PC-3 (cell line): ENCODE measurements at places on chromosomes 4 and X.

- no peak for DNase-seq
These were observed at the start of gene GCNA for GRCh38 chrX:71578253-71579135. GCNA (plus strand) TSS chrX:71578437; CDS start chrX:71580822, 2,385 bp downstream.

DNA sequence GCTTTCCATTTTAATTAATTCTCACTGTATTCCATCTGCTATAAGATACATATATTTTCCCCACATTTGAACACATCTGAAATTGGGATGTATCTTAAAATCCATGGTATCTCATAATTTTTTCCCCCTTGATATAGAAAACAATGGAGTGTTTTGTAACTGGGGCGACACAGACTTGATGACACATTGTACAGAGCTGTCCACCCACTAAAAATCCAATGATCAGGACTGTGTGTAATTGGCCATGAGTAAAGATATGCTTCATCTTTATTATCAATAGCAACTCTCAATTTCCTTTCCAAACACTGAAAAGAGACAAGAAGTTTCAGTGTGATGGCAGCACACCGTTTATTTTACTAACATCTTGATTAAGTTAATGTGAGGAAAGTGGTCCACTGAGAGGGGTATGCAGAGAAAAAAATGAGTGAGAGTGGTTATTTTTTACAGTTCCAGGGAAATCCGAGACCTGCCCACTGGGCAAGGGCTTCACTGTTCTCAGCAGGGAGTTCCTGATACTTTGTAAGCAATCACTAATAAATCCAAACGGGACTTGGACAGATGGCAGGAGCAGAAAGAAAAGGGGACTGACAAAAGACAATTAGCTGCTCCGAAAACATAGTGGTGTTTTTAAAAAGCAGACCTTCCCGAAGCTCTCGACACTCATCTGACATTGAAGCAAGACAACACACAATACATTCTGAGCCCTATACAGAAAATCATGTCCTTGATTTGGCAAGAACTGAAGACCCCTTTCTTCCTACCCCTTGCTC, 149.4 kb downstream of the TSPAN5 start:
- no peak for DNase-seq

- DNase-seq = peak; percentile 77
These were observed 69.0 kb downstream of the MRPL1 start for GRCh38 chr4:77931452-77932135.

DNA sequence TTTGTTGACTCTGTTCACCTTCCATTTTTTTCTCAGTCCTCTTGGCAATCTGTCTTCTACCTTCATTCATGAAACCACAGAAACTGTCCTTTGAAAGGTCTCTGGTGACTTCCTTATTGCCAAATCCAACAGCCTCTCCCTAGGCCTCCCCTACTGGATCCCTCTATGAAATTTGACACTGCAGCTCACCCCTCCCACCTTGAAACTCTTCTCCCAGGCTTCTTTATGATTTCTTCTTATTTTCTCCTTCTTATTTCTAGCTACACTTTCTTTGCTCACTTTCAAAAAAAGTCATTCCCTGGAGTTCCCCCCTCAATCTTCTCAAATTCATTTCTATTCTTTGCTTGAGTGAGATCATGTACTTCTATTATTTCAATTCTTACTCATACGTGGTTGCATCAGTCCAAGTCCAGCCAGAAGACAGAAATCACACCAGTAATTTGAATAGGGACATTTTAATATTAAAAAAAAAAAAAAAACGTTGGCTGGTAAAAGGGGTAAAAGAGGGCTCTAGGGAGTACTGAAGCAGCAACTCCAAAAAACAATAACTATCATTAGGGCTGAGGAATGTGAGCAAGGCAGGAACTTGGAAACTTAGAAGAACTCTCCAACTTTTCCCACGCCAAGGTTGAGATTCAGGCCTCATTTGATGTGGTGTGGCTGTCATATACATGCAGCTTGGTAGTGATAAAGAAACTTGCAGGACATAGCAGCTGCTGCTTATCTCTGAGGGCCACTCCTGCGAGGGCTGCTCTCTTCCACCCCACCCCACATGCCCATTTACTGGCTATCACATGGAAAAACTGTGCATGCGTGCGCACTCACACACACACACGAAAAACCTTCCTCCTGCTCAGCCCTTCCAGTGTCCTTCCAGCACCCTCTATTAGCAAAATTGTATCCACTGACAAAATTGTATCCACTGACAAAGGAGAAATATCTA, 169.8 kb upstream of the GALNT7 start:
- DNase-seq = peak; percentile 51

DNA sequence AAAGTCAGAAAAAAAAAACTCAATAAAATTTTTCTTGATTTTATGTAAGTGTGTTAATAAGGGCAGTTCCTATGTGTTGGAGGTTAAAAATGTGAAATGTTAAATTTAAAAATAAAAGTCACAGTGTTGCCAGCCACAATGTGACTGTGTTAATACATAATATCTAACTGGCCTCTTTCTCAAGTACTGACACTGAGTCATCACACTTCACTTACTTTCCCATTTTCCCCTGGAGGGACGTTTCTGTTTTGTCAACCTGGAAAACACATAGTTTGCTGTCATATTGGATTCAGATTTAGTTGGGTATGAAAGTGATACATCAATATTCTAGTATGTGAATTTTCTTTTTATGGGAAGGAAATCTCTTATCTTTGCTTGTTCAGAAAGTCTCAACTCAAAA, 46.4 kb downstream of the ARHGEF38 start:
- peak; percentile 62 for DNase-seq

- peak; percentile 64 for DNase-seq
These were observed 174.0 kb downstream of the SOWAHB start for GRCh38 chr4:76723924-76724323.

GRCh38 chr4:101136373-101137370, 210.7 kb downstream of the PPP3CA start:
- peak; percentile 11 for DNase-seq

- no peak for DNase-seq
These were observed 26.2 kb upstream of the USP46 start for GRCh38 chr4:52685316-52685715.

DNA sequence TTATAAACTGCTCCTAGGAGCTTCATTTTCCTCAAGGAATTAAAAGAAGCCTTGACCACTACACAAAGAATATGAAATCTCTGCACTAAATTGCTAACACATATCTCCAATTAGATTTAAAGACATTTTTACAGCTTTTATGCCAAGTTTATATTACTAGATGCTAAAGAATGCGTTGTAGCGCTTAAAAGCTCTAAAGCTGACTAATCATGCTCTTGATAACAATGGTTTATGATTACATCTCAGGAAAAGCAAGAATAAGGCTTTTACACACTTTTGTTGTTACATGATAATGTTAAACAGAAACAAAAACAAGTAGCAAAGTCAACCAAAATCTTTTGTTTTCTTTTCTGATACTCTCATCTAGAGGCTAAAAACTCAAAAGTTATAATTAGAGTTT, 44.7 kb downstream of the SLC10A7 start:
- DNase-seq = no peak

DNA sequence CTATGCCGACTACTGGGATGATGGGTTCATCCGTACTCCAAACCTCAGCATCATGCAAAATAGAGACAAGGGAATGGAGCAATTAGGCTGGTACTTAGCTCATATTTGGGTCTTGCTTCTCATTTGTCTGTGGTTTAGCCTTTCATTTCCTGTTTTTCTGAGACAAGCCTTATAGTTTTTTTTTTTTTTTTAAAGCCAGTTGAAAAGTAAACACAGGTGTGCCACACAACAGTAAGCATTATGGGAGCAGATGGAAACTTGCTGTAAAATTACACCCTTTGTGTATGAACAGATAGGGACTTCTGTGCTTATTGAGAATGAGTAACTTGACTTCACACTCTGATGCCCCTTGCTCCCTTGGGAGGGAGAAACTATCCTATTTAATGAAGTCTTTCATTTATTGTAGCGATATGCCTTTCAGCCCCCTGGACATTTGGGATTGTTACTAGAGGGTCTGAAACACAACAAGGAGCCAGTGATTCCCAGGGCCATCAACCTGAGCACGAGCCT, 13.7 kb downstream of the RASSF6 start:
- peak; percentile 64 for DNase-seq

- no peak for DNase-seq
These were observed 7.6 kb downstream of the UBE2D3 start for GRCh38 chr4:102819588-102820365.

DNA sequence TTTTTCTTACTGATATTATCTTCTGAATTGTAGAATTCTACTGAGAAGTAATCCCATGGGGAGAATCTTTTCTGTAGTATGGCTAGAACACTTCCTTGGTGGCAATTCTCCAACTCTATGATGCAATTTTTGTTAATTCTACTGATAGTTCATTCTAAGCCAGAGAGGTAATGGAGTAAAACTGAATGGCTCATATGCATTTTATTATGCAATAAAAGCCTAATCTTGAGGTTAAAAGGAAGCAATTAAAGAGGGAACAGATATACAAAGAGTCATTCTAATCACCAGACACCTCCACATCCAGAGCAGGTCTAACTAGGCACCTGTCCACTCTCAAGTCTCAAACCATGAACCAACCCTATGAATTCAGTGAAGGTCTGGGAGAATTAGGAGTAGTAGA, 9.7 kb downstream of the RAP2C start:
- DNase-seq = no peak

GRCh38 chr4:40630335-40631021, 814 bp upstream of the RBM47 start:
- DNase-seq = peak; percentile 69

DNA sequence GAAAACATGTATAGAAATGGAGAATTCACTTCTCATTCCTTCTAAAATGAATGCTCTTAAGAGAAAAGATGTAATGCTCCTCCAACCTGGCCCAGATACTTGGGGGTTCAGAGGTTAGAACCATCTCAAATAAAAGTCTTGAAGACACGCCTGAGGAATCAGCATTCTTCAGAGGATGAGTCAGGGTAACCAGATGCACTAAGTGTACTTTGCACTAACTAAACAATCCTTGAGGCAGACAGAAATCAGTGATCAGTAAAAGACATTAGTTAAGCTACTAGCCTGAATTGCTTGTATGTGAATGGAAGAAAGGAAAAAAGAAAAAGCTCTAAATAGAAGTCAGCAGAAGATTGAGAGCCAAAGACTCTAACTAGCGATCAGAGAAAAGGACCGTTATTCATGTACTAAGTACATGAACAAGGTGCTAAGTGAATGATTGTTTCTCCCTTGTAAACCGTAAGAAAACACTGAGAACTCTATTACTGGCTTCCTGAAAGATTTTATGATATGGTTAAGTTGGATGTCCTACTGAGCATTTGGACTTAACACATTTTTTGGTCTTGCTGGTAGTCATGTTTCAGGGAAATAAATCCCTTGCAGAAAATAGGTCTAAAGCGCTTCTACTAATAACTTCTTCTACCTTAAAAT, 738.3 kb downstream of the STPG2 start:
- DNase-seq = peak; percentile 64

DNA sequence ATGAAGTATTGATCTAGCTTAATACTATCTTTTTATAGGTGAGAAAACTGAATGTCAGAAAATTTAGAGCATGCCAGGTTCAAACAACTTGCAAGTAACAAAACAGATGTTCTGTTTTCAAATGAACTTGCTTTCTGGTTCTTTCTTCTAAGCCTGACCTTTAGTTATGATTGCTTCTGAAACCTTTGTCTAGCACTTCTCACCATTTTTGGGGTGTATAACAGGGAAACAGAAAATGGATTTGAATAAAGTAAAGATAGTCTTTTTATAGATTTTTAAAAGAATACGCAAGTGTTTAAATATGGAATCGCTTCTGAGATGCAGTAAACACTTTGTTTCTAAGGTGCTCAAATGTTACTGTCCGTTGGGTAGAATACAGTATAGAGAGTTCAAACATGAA, 687.2 kb upstream of the CPEB2 start:
- DNase-seq = no peak

- DNase-seq = no peak
These were observed 459.2 kb downstream of the BCOR start for GRCh38 chrX:39638526-39638925.

DNA sequence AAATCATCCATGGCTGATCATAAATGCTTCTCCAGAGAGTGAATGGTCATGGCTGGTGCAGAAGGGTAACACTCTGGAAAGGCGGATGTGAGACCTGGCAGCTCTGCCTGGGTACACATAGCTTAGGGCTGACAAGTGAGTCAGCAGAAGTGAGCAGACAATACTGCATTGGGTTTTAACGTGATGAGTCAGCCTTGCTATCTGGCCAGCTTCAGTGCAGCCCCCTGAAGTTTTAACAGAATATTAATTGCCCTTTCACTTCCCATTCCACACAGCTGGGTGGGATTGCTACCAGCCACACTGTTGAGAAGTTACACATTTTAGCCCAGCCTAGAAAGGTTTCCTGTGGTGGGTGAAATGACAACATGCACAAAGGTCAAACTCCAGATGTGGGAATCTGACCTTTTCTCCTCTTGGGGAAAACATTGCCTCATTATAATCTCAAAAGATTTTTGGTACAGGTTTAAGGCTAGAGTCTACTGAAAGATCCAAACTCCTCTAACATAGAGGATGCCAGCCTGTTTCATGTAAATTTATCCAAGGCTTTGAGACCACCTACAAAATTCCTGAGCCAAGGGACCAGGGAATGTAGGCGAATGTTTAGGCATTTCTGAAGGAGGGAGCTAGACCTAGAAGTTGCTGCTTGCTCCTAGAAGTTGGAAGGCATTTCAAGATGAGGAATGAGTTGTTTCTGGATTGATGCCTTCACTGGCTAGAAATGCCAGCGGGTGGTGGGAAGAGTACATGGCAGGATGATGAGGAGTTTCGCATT, 230.3 kb upstream of the PGRMC2 start:
- DNase-seq = peak; percentile 87

- no peak for DNase-seq
These were observed 46.6 kb downstream of the RHOH start for GRCh38 chr4:40243386-40243948.

- no peak for DNase-seq
These were observed 109.3 kb downstream of the AFF2 start for GRCh38 chrX:148609515-148610327.

DNA sequence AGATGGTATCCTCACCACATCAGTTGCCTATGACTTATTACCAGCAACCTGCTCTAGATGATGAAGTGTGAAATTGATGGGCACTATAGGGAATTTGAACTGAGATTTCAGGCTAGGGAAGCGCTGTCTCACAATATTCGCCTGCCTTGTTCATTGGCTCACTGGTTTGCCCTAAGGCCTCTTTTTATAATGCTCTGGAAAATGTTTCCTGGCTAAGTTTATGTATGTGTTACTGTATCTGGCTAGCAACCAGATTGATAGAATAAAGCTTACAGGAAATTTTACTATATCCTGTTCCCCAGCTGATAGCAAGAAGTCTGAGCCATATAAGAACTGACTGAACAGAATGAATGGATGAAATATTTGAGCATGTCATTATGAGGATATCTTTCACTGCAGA, 71.6 kb downstream of the GSTCD start:
- DNase-seq = no peak

GRCh38 chr4:135120195-135120594, 918.6 kb upstream of the PABPC4L start:
- no peak for DNase-seq

- DNase-seq = peak; percentile 60
These were observed 26.8 kb upstream of the CLDN24 start for GRCh38 chr4:183348706-183349659.

DNA sequence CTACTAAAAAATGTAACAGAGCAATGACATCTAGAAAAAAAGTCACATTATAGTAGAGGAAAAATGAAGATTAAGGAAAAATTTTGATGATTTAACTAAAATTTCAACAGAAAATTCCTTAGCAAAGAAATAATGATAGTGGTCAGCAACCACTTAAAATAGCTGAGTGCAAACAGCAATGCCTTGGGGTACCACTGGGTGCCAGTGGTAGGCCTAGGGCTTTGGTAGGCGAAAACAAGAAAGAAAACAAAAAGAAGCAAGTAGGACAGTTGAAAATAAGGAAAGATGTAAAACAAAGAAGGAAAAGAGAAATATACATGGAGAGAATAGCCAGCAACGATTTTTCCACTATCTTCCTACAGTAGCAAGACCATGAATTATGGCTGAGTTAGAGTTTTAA, 313.5 kb upstream of the IRS4 start:
- no peak for DNase-seq
